ENCODE measurements at places on chromosomes 1 and 21.

GRCh38 chr1:220300442-220301121 is 28.3 kb upstream of the RAB3GAP2 start:
- H3K4me1 ChIP-seq, result peaks cover 22% of the 10 kb centered on the region
- peak; percentile 21 for DNase-seq
- H3K27ac ChIP-seq, result peak overlapping the region; percentile 95

DNA sequence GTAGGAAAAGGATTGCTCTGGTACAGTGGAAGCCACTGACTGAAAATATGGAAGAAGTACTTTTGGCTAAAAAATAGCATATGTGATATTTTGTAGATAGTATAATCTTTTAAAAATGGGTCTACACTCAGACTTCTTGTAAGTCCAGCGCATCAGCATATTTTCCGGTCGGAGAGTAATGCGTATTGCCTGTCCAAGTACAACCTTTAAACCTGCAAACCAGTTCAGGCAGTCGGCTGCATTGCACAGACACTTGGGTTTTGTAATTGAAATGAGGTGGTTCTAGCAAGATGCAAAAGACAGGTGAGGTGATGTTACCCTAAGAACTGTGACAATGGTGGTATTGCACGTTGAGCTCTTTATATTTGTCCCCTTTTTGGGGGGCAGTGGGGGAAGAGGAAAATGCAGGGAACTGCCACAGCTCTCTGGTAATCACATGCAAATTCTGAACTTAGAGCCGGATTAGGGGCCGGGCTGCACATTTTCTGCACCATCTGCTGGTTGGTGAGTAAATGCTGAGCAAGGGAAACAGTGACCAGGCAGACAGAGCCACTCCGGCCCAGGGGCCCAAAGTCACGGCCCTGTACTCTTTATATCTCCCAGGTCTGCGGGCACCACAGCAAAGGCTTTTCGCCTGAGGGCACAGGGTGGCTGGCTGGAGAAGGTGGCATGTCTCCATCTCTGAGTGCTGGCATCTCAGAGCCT is 2.3 kb downstream of the GPR137B start:
- DNase-seq, result no peak
- peaks cover 16% of the 10 kb centered on the region for H3K36me3 ChIP-seq
- H3K27me3 ChIP-seq, result peaks cover 45% of the 10 kb centered on the region
- H3K4me1 ChIP-seq, result peaks cover 73% of the 10 kb centered on the region

DNA sequence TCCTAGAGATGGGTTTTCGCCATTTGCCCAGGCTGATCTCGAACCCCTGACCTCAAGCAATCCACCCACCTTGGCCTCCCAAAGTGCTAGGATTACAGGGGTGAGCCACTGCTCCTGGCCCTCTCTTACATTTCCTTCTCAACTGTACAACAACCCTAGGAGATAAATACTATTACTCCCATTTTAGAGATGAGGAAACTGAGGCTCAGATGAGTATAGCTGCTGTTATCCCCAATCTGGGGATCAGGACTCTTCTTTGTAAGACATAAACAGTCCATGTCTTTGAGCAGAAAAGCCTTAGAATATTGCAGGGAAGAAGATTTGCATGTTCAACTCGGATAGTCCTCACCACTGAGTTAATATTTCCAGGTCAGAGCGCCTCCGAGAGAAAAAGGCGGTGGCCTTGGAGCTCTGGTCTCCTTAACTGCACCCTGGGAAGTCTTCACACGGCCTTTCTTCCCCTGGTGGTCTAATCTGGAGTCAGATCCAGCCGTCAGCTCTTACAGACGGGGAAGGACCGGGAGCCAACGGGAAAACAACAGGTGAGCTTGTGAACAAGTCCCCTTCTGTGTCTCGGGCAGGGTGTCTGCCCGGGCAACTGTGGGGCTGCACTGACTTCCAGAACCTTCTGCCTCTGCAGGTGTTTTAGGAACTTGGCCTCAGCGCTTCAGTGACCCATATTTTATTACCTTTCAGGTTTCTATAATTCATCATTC is 5.9 kb upstream of the OLIG1 start:
- H3K4me3 ChIP-seq, result no peak overlapping the region
- H3K4me1 ChIP-seq, result peaks cover 6% of the 10 kb centered on the region
- no peaks in the 10 kb centered on the region for H3K36me3 ChIP-seq
- no peak overlapping the region for H3K27ac ChIP-seq

DNA sequence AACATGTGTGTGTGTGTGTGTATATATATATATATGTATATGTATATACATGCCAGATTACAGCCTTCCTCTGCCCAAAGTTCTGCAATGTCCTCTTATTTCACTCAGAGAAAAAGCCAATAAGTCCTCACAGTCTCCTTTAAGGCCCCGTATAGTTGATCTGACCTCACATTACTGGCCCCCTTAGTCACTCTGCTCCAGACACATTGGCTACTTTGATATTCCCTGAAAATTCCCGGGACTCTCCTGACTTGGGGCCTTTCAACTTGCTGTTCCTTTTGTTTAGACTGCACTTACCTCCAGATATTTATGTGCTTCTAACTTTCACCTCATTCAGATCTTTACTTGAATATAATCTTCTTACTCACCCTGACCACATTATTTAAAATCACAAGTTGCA is 4.2 kb upstream of the BSDC1 start:
- peaks cover 15% of the 10 kb centered on the region for H3K4me1 ChIP-seq
- no peak overlapping the region for H3K27ac ChIP-seq
- no peak for DNase-seq
- peaks cover 15% of the 10 kb centered on the region for H3K36me3 ChIP-seq
- H3K4me3 ChIP-seq, result no peak overlapping the region

GRCh38 chr1:115251856-115252255 is 86.2 kb downstream of the NGF start:
- peaks cover 5% of the 10 kb centered on the region for H3K36me3 ChIP-seq
- DNase-seq, result no peak
- peaks cover 3% of the 10 kb centered on the region for H3K27me3 ChIP-seq
- H3K4me1 ChIP-seq, result no peaks in the 10 kb centered on the region

GRCh38 chr1:25917996-25918395 is 11.8 kb upstream of the STMN1 start:
- DNase-seq, result no peak
- peaks cover 34% of the 10 kb centered on the region for H3K4me1 ChIP-seq
- no peak overlapping the region for H3K27ac ChIP-seq
- H3K4me3 ChIP-seq, result no peak overlapping the region
- no peaks in the 10 kb centered on the region for H3K36me3 ChIP-seq

DNA sequence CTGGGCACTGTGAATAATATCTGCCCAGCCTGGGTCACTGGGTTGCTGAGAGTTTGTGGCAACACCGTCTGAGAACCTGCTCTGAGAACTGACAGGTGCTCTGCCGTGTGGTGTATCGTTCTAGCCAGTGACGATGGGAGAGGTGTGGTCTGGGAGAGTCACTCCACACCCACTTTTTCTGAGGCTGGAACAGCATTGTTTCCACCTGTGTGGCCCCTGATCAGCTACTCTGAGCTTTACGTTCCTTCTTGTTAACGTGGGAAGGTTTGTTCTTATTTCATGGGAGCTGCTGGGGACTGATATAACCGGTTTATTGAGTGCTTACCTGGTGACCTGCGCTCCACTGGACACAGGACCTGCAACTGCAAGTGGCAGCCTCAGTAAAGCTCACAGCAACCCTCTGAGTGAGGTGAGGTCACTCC is 34.8 kb upstream of the TENT5C start:
- H3K4me3 ChIP-seq, result no peak overlapping the region
- no peaks in the 10 kb centered on the region for H3K36me3 ChIP-seq
- peaks cover 5% of the 10 kb centered on the region for H3K27me3 ChIP-seq
- DNase-seq, result no peak
- H3K4me1 ChIP-seq, result peaks cover 21% of the 10 kb centered on the region
- H3K27ac ChIP-seq, result no peak overlapping the region

- peaks cover 8% of the 10 kb centered on the region for H3K4me1 ChIP-seq
- peaks cover 53% of the 10 kb centered on the region for H3K27me3 ChIP-seq
- H3K36me3 ChIP-seq, result no peaks in the 10 kb centered on the region
- no peak overlapping the region for H3K4me3 ChIP-seq
Measured at GRCh38 chr1:186681801-186682200, 1.6 kb upstream of the PTGS2 start.

DNA sequence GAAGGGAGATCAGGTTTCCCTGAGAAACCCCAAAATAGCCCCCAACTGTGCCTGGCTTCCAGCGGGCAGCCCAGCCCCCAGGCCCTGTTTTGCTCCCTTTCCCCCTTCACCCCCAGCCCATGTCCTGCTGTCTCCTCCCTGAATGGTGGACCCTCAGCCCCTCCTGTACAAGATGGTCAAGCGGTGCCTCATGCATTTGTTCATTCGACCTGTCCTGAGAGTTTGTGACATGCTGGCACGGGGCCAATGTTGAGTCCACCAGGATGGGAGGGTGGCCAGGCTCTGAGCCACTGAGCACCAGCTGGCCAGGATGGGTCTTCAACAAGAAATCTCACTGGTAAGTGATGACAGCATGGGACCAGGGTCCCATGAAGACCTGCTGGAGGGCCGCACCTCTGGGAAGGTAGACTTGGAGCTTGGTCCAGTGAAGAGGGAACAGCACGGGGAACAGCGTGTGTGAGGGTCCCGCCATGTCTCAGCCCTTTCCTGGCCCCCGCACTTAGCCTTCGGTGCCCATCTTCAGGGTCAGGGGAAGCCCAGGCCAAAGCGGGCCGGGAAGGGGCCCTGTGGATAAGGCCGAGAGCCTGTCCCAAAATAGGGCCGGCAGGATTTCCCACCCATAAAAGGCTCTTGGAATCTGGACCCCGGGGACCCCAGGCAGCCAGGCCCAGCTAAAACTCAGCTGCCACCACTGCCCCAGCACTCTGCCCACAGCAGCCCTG is at the start of gene CALML6:
Gene CALML6, plus strand, starts transcription at position 290 of the 722 bp plus-strand sequence. Its CDS starts 21 bp downstream, at position 311.
- H3K27ac ChIP-seq, result peak within 1 kb of the TSS; percentile 42
- peaks cover 18% of the 10 kb centered on the region for H3K27me3 ChIP-seq
- H3K4me3 ChIP-seq, result no peak within 1 kb of the TSS
- no peaks in the 10 kb centered on the region for H3K36me3 ChIP-seq
- peaks cover 47% of the 10 kb centered on the region for H3K4me1 ChIP-seq

GRCh38 chr1:229892515-229893117 is 174.4 kb upstream of the GALNT2 start:
- no peaks in the 10 kb centered on the region for H3K36me3 ChIP-seq
- H3K4me1 ChIP-seq, result peaks cover 8% of the 10 kb centered on the region
- H3K4me3 ChIP-seq, result no peak overlapping the region
- no peak overlapping the region for H3K27ac ChIP-seq

GRCh38 chr1:13806108-13806507 is 106.1 kb downstream of the PRDM2 start:
- DNase-seq, result no peak
- peaks cover 32% of the 10 kb centered on the region for H3K4me1 ChIP-seq
- H3K36me3 ChIP-seq, result no peaks in the 10 kb centered on the region
- peaks cover 10% of the 10 kb centered on the region for H3K27me3 ChIP-seq
- no peak overlapping the region for H3K4me3 ChIP-seq

- DNase-seq, result no peak
- H3K27me3 ChIP-seq, result peaks cover 31% of the 10 kb centered on the region
- peaks cover 4% of the 10 kb centered on the region for H3K36me3 ChIP-seq
- no peak overlapping the region for H3K4me3 ChIP-seq
Measured at GRCh38 chr1:2320760-2321667, 70.3 kb downstream of the MORN1 start.

DNA sequence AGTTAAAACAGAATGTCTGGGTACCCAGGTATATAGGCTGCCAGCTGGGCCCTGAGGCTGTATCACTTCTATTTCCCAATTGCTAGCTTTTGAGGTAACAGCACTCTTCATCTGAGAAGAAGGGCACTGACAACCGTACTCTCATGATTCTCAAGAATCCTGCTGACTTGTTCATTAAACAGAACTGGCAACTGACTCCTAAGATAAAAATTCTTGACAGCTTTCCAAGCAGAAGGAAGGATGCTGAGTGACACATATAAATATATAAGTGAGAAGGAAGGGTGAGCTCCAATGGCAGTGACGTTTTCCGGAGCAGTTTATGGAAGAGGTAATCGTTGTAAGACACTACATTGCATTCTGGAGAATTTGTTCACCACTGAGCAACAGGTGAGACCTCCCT is 48.1 kb upstream of the NRIP1 start:
- H3K4me1 ChIP-seq, result no peaks in the 10 kb centered on the region
- H3K27ac ChIP-seq, result no peak overlapping the region
- no peaks in the 10 kb centered on the region for H3K36me3 ChIP-seq

GRCh38 chr1:30089024-30089430 is 634.4 kb downstream of the MATN1 start:
- DNase-seq, result no peak
- no peak overlapping the region for H3K27ac ChIP-seq
- H3K27me3 ChIP-seq, result peaks cover 27% of the 10 kb centered on the region
- H3K4me1 ChIP-seq, result peaks cover 7% of the 10 kb centered on the region
- no peaks in the 10 kb centered on the region for H3K36me3 ChIP-seq

DNA sequence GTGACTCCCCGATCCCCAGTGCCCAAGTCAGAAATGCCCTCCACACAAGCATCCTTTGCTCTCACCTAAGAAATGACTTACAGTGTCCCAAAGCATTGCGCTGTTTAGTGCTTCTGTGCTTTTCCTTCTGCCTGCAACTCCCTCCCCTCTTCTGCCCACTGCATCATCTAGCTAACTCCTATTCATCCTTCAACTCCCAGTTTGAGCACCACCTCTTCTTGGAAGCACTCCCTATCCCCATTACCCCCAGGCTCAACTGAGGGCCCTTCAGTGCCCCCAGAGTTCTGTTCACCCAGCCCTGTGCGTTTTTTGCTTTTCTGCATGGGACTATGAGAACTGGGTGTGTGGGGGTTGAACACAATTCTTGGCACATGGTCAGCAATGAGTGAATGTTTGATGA is 10.0 kb downstream of the KCNQ4 start:
- H3K4me3 ChIP-seq, result peak overlapping the region; percentile 31
- H3K27ac ChIP-seq, result peak overlapping the region; percentile 63
- no peaks in the 10 kb centered on the region for H3K36me3 ChIP-seq
- DNase-seq, result no peak
- peaks cover 9% of the 10 kb centered on the region for H3K27me3 ChIP-seq

- no peak for DNase-seq
- no peak overlapping the region for H3K27ac ChIP-seq
- H3K4me1 ChIP-seq, result no peaks in the 10 kb centered on the region
- no peak overlapping the region for H3K4me3 ChIP-seq
Measured at GRCh38 chr1:147095691-147096090, 76.6 kb downstream of the PRKAB2 start.

DNA sequence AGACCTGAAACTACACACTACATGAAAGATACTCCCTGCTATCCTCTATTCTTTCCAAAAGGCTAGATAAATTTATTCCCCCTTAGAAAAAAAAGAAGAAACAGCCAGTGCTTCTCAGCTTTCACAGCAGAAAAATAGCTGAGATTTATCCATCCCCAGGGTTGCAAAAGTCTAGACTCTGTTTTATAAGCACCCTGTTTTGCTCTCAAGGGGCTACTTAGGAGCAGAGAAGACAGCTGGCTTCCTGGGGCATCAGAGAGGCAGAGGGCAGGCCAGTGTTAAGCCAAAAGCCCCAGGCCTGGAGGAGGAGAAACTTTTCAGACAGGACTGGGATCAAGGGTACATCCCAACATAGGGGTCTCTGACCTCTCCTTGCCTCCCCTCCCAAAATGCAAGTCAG is 3.9 kb downstream of the LAMB3 start:
- DNase-seq, result no peak
- peaks cover 11% of the 10 kb centered on the region for H3K27me3 ChIP-seq

DNA sequence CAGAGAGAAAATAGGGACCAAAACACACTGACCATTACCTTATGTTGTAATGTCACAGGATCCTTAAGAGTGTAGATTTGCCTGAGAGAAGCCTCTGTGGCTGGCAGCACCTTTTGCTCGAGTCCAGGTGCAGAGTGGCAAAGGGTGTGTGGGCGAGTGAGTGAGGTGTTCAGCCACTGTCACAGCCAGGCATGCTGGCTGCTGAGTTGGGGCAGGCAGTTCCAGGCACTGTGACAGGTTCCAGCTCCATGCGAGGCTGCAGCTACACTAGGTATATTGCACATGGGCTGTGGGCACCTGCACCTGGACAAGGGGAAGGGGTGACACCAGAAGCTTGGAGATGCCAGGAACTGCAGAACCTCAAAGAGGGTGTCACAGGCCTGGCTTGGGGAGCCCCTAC is 1370.4 kb upstream of the PRMT6 start:
- no peaks in the 10 kb centered on the region for H3K36me3 ChIP-seq
- DNase-seq, result no peak
- H3K27me3 ChIP-seq, result no peaks in the 10 kb centered on the region
- H3K27ac ChIP-seq, result no peak overlapping the region
